ENCODE measurements at places on chromosomes 2 and 18.

GRCh38 chr2:40353231-40353630, 98.7 kb downstream of the SLC8A1 start:
- no peak for DNase-seq

DNA sequence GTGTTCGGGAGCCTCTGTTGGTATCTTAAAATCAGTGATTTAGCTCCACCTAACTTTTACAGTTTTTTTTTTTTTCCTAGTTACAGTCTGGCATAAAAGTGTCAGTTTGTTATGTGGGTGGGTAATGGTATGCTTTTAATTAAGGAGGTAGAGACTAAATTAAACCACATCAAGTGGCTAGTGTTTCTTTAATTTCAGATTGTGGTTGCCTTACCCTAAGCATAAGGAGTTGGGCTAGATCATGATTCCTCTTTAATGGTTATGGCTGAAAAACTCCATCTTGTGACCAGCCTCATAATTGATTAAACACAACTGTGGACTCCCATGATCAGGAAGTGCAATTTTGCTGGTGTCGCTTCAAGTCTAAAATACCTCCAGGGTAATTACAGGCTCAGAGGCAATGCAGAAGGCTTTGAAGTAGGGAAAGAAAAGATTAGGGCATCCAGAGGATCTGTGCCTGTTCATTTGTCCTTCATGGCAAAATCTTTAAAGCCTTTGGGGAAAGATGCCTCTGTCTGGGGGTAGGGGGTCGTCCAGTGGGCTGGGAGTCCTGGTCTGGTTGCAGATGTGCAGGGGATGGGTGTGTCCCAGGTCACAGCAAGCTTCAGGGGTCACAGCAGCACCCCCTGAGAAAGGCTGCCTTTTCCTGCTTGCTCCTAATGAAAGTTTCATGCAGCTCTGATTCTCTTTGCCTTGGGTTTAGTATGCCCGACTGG, 579.2 kb downstream of the BCL11A start:
- no peak for DNase-seq

GRCh38 chr2:183605440-183605839, 481.2 kb downstream of the NUP35 start:
- no peak for DNase-seq

GRCh38 chr2:199315299-199316179, 142.2 kb downstream of the SATB2 start:
- DNase-seq = peak; percentile 65

- no peak for DNase-seq
Measured at GRCh38 chr18:21291106-21291505, 49.1 kb downstream of the GREB1L start.
